Astrocyte (in vitro differentiated cells and primary cell): ENCODE measurements at places on chromosomes 5 and 9. TPM values are rescaled to one million over a fixed set of nuclear protein-coding genes. Genes with fewer than 3 reads are reported as not detected.

DNA sequence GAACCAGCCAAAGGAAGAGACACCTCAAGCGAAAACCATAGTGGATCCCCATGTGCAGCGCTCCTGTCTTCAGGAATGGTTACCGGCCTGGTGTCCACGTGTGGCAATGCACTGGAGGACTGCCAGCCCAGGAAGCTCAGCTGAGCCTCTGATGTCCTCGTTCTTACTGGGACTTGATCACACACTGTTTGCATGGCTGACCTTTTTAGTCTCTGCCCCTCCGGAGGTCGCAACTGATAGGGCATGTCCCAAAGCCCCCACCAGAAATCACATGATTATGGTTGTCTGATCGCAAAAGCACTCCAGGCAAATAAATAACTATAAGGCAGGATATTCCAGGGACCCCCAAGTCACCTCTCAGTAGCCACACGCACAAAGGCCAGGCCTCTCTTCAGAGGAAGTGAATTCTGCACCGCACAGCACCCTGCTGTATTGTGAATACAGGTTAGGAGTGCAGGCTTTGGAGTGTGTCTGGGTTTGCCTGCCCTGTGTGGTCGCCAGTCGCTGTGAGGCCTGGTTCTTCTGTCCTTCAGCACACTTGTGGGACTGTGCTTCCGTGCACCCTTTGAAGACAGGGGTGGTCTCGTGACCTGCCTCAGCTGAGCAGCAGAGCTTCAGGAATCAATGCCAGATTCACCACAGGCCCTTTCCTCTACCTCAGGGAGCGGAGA lies 13.4 kb upstream of the HABP4 start:
- DNase-seq = no peak

Gene SPINK4
- not detected in 2 replicates for total RNA-seq

- peak; percentile 82 for DNase-seq
Measured at GRCh38 chr5:81506900-81507588, 113.1 kb upstream of the ACOT12 start.

Gene ADAMTSL1
- 11.4 and 12.6 TPM in 2 replicates for total RNA-seq

GRCh38 chr9:86860006-86860405 lies 87.3 kb downstream of the GAS1 start:
- no peak for DNase-seq

DNA sequence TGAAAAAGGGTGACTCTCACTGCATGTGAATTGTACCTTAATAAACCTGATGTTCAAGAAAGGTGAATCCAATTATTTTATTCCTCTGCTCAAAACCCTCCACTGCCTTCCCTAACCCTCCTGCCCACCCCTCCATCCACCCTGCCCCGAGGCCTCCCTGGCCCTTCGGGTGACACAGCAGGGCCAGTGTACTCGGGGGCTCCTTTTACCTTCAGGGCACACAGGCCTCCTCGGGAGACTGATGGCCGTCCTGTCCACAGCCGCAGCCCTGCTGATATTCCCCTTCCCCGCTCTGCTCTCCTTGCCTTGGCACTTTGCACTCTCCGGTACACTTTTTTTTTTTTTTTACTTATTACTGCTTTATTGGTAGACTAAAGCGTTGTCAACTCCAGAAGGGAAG lies 234.0 kb downstream of the CACNA1B start:
- no peak for DNase-seq

- no peak for DNase-seq
Measured at GRCh38 chr9:27280249-27280648, 16.7 kb downstream of the EQTN start.

GRCh38 chr5:73370095-73370494 lies 78.5 kb downstream of the FOXD1 start:
- no peak for DNase-seq

Gene SPAG8
- 0.46 and 0.52 TPM in 2 replicates for total RNA-seq

DNA sequence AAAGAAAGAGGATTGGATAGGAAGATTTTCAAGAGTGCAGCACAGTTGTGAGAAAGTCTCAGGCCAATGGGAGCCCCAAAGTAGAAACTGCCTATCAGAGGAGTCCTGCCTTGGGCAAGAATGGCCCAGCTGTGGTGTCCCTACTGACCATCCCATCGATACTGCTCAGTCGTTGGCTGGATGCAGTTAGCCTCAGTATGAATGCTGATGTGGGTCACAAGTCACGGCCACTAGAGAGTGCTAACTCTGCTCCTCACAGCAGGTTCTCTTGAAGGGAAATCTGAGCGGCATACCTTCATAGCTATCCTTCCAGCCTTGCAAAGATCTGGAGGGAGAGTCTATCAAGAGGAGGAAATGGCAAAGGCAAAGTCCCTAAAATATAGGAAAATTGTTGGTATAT lies 11.6 kb upstream of the CETN3 start:
- DNase-seq = no peak

DNA sequence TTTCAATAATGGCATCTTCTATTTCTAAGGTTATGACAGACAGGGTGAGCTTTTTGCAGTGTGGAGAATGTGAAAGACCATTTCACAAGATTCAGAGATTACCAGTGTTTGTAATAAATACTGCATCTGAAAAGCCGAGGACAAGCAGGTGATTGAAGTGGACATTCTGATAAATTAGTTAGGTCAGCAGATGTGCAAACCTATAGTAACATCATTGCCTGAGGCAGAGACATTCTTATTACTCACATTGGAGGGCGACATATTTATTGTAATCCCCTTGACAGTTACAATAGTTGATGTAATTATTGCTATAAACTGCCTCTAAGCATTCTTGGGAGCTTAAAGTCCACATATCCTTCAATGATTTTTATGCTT lies 3.3 kb downstream of the RASGRF2 start:
- DNase-seq = no peak

Gene TAF11L5
- total RNA-seq = not detected in 2 replicates

GRCh38 chr5:27705661-27706060 lies 667.3 kb upstream of the CDH9 start:
- no peak for DNase-seq

DNA sequence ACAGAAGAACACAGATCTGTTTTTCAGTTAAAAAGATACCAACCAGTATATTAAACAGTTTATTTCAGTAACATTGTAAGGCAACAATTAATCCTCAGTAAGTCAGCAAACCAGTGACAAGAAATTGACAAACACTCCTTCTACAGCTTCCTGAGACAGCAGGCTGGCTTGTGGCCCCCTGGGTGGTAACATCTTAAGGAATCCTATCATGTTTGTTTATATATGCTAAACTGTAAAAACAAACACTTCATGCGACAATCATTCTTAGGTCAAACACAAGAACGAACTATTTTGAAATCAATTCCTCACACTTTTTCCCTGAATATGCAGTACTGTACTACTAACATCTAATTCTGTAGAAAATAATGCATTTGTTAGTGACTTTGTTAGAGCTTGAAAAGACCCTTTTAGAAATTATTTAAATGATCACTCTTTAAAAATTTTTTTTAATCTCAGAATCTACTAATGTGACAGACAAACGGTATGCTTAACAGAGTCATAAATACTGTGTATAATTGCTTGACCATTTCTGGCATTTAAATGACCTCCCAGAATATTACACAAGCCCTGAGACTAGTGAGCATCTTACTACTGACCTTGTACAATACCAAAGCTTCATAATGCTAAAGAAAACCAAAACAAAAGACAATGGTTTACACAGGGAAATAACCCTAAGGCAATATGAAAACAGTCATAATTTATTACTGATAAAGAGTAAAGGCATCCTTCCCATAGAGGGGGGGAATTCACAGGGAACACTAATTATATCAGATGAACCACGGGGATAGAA lies 48.2 kb downstream of the ERMP1 start:
- DNase-seq = no peak

DNA sequence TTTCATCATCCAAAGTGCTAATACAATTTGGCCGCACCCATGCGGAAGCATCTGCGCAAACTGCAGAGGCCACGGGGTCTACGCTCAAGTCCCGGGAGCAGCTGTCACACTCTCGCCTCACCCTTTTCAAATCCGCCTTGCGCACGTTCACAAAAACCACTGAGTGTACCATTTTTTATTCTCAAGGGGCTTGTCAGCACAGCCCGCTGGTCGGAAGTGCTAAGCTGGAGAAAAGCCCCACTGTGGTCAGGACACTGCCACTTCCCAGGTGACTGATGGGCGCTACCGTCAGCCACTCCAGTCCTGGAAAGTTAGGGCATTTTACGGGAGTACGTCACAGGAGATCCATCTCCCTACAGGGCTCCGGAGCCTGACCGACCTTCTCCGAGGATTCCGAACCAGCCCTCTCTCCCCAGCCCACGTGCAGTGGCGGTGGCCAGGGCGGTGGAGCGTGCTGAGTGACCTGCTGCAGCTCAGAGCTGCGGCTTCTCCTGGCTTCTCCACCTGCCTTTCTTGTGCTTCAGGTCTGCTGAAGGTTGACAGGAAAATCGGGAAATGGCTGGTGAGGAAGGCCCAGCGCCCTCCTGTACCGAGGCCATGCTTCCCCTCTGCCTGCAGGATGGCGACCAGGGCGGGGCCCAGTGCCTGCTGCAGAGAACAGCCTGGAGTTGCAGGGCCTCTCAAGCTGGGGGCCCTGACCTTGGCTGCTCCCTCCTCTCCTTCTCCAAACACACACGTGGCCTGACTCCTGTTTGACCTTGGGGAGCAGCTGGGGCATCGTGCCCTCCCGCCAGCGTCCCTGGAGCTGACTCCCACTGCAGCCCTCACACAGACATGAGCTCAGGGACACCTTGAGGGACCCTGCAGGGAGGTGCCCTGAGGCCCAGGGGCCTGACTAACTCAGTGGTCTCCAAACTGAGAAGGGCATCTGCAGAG lies 14.3 kb downstream of the RASGEF1C start:
- no peak for DNase-seq

Gene C7
- 0.66 TPM in 1 of 2 replicates, not detected in the other for total RNA-seq

Gene HSD17B4
- 82.8 and 108 TPM in 2 replicates for total RNA-seq

Gene IFNA13
- total RNA-seq = not detected in 2 replicates

GRCh38 chr5:56589481-56589860 lies 225.9 kb upstream of the MAP3K1 start:
- no peak for DNase-seq

Gene PCDH1
- 9.1 and 11.5 TPM in 2 replicates for total RNA-seq

Gene TMC1
- 0.10 TPM in 1 of 2 replicates, not detected in the other for total RNA-seq

- DNase-seq = no peak
Measured at GRCh38 chr5:81838307-81838906, 87.5 kb upstream of the SSBP2 start.

DNA sequence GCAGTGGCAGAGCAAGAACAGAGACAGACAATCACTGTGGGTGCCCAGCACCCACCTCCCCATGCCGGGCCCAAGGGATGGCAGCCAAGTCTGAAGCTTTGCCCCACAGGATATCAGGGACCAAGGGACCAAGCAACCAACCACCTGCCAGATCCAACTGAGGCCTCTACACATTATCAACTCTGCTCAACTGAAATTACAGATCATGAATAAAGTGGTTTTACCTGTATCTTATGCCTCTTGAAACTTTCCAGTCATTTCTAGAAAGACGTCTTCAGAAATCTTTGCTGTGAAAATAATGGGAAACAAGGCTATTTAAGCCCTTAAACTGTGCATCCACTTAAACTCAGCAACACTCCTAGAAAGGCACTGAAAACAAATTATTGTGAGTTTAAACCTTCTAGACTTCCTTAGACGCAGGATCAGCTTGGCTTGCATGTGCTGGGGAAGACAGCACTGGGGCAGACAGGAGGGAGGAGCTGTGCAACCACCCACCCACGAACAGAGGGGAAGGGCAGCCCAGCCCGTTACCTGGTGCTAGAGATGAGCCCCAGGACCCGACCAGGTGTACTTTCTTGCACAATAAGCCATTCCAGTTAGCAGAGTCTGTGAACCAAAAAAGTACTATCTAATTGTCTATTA lies 80.0 kb downstream of the SEMA4D start:
- DNase-seq = no peak

Gene PPP3R2
- not detected in 2 replicates for total RNA-seq

- no peak for DNase-seq
Measured at GRCh38 chr5:7585807-7586206, 189.9 kb downstream of the ADCY2 start.

- DNase-seq = peak; percentile 22
Measured at GRCh38 chr5:139462586-139463276, at the start of gene ECSCR. Gene ECSCR (minus strand): TSS chr5:139462743. CDS start chr5:139462670, 73 bp downstream.

DNA sequence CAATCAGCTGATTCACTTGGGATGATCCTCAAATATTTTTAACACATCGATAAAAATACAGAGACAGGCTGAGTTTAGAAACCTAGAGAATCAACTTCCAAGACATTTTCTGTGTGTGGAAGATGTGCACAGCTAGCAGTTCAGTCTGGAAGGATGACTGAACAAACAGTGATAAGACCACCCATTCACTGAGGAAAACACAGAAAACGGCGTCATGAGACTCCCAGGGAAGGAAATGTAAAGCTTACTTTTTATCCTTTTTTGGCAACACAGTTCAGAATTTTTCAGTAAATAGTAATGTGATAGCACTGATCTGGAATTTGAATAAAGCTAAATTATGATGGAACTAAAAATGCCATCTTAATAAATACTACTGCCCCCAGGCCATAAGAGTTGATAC lies 277.6 kb downstream of the SEMA5A start:
- DNase-seq = no peak

Gene ZNG1C
- 21.1 and 28.1 TPM in 2 replicates for total RNA-seq

GRCh38 chr9:134917431-134918373 lies at the start of gene FCN1:
Gene FCN1 (minus strand): TSS chr9:134917912. CDS start chr9:134917871, 41 bp downstream.
- no peak for DNase-seq

Gene SOWAHA
- 0.10 and 0.20 TPM in 2 replicates for total RNA-seq
